ENCODE measurements at places on chromosomes 4 and X.

- DNase-seq = no peak
Measured at GRCh38 chr4:156515295-156515694, 456.3 kb downstream of the PDGFC start.

- no peak for DNase-seq
Measured at GRCh38 chr4:72314869-72315268, 254.2 kb downstream of the ADAMTS3 start.

- no peak for DNase-seq
Measured at GRCh38 chr4:92012899-92013867, 290.6 kb upstream of the GRID2 start.

DNA sequence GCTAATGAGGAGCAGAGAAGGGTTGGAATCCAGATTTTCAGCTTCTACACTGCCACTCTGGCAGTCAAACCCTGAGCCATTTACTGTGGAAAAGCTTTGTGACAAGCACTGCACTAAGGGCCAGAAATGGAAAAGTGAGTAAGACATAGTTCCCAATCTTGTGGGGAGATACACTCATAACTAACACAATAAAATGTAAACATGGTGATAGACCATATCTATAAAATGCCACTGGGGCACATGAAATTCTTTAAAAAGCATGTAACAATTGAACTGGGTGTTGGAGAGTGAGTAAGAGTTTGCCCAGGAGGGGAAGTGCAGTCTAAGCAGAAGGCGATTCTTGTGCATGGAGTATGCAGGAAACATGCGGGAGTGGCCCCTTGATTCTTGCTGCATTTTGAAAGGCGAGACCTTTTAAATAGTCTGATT is 32.0 kb upstream of the ANXA5 start:
- DNase-seq = no peak

DNA sequence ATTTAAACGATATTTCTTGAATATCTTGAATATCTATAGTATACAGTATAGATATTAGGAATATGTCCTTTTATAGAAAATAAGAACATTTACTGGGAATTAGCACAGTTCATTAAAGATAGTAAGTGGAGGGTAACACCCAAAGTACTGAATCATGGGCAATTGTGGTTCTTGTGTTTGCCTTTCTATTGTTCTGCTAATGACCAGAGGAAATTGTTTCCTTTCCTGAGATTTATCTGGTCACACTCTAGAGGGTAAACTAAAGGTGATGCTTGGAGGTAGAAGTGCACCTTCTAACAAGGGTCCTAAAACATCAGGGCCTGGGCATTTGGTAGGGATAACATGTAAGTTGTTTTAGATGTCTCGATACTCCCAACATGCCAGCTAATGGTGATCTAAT is 241.3 kb upstream of the SFRP2 start:
- DNase-seq = no peak

DNA sequence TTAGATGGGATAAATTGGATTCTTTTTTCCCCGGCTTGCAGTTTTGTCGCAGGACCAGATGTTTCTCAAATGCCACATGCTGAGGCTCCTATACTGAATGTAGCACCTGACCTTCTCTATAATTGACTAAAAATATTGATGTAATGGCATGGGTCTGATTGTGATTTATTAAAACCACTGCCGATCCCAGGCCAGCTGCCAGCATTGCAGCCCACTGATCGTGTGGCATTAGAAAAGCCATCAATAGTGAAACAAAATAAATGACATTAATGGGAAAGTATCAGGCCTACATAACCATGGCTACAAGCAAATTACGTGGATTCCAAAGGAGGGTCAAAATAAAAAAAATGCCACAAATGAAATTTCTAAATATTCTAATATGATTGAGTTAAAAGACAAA is 98.7 kb downstream of the MAB21L2 start:
- DNase-seq = no peak

DNA sequence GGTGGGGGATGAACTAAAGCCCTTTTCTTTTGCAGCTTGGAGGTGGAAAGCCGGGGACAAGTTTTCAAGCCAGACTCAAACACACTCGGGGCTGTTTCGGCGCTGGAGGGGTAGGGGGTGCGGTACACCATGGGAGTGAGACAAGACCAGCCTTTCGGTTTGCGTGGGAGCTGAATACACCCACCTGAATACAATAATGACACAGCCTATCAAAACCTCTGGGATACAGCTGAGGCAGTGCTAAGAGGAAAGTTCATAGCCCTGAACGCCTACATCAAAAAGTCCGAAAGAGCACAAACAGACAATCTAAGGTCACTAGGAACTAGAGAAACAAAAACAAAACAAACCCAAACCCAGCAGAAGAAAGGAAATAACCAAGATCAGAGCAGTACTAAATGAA is 163.3 kb downstream of the ATRX start:
- no peak for DNase-seq

DNA sequence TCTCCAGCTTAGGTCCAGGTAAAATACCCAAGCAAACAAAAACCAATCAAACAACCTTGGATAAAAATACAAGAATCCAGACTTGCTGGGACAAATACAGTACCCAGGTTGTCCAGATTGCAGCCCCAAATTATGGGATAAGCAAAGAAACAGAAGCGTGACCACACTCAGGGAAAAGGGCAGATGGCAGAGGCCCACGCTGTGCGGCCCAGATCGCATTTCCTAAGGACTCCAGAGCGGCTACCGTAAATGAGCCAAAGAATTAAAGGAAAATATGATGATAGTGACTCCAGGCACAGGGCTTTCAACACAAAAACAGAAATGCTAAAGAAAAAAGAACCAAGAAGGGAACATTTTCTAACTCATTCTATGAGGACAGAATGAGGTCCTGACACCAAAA is 50.3 kb downstream of the FGFRL1 start:
- peak; percentile 26 for DNase-seq

- no peak for DNase-seq
Measured at GRCh38 chrX:20863649-20864048, 510.6 kb upstream of the CNKSR2 start.

DNA sequence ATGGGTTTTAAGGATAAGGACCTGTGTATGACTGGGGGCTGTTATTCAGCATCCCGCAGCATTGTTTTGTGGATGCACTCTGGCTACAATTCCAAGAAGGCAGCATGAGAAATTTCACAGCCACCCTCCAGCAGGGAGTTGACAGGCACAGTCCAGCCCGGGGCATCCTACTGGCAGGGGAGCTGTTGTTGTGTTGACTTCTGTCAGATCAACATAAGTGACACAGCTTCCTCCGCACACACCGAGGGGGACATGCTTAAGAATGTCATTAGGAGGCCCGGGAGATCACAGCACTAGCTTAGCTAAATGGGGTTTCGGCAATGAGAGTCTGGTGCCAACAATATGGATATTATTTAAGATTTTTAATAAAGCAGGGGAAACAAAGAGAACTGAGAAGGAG is 326.5 kb downstream of the ASMT start:
- DNase-seq = no peak

- DNase-seq = no peak
Measured at GRCh38 chr4:181685911-181686310, 557.3 kb upstream of the TENM3 start.

- DNase-seq = peak; percentile 73
Measured at GRCh38 chr4:61277785-61278760, 77.9 kb downstream of the ADGRL3 start.

GRCh38 chr4:76850010-76850441 is 47.9 kb downstream of the SOWAHB start:
- DNase-seq = no peak

DNA sequence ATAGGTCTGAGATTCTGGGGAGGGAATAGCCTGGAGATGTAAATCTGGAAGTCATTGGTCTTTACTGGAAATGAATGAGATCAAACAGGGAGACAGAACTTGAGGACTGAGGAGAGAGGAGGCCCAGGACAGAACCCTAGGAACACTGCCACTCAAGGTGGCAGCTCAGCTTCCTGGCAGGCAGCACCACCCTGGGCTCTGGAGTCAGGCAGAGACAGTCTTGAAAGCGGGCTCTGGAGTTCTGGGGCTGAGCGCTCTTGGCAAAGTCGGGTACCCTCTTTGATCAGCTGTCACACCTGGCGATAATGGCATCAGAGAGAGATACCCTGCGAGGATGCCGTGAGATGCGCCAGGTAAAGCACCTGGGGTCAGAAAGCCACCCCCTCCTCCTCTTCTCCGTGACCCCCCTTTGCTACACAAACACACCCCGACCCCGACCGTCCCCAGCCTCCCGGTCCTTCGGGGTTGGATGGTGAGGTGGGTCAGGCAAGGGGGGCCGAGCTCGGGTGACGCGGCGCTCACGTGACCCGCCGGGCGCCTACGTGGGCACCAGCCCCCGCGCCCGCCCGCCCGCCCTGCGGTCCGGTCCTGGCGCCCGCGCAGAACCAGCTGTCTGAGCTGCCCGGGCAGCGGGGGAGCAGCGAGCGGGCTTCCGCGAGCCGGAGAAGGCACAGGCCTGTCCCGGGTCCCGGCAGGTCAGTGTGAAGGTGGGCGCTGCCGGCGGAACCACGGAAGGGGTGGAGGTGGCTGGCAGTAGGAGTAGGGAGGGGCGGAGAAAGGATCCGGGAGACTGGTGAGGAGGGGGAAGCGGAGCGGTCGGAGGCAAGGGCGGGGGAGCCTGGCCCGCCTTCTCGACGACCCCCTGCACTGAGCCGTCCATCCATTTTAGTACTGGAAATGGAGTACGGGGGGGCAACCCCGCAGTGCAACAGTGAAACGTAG is at the start of gene TCEAL3:
TSS of gene TCEAL3 (plus strand) at position 600 of the 942 bp plus-strand sequence. CDS start 1,102 bp downstream, outside the sequence.
- peak; percentile 14 for DNase-seq

DNA sequence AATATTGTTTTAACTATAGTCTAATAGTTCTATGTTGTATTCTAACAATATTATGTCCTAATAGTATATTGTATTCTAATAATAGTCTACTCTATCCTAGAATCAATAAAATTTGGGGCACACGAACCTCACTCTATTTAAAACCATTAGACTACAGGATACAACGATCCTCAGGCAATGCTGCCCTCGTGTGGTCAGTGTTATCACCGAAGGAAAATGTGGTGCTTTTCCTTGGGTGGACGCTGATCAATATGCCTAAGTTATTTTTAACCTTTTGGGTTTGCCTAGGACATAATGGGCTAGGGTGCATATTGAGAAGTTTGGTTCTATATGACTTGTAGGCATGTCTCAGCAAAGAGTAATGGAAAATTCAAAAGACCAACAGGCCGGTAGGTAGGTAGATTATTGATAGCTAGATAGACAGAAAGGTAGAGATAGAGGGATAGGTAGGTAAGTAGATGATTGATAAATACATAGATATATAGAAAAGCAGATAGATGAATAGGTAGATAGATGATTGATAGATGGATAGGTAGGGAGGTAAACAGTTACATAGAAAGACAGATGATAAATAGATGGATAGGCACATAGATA is 75.1 kb downstream of the PRKX start:
- DNase-seq = no peak

DNA sequence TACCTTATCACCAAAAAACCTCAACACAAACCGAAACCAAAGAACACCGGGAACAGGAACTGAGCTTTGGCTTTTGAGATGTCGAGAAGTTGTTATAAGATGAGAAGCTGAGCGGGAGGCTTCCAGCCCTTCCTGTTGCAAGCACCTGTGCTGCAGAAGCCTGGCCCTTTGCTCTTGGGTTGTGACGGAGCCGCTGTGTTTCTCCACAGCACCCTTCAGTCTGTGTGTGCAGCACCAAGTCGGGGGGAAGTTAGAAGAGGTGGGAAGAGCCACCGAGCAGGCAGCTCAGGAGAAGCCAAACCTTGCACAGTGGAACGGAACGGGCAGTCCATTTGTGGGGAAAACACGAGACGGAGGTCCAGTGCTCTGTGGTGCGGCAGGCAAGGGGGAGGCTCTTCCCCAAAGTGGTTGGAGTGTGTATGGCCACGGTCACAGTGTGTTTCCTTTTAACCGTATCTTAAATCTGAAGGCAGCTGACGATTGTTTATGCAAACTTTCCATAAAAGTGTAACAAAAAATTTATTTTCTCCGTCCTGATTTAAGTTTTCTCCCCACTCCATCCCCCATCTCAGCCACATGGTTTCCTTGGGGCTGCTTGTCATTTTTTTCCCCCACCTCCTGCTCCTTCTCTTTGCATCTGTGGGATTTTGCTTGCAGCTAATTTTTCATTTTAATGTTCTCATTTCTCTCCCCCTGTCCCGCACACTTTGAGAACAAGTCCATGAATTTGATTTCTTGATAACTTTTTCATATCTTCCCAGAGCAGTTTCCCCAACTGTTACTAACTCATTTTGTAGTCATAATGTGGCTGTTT is 123.7 kb downstream of the STOX2 start:
- no peak for DNase-seq

- no peak for DNase-seq
Measured at GRCh38 chrX:151488677-151489076, 74.8 kb upstream of the PASD1 start.

DNA sequence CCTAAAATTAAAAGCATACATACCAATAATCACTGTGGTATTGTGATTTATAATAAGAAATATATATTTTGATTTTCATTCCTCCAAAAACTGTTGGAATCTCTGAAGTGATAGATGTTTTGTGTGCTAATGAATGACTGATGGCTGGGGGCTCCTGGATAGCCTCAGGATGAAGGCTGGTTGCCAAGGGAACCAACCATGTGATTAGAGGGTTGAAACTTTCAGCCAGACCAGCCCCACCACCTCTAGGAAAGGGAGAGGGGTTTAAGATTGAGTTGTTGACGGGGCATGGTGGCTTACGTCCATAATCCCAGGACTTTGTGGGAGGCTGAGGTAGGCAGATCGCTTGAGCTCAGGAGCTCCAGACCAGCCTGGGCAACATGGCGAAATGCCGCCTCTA is 34.0 kb downstream of the HS6ST2 start:
- no peak for DNase-seq
